ENCODE measurements at places on chromosomes 3 and 15.
A peak's percentile ranks its signal among the peaks of the same experiment; 100 is the strongest.

DNA sequence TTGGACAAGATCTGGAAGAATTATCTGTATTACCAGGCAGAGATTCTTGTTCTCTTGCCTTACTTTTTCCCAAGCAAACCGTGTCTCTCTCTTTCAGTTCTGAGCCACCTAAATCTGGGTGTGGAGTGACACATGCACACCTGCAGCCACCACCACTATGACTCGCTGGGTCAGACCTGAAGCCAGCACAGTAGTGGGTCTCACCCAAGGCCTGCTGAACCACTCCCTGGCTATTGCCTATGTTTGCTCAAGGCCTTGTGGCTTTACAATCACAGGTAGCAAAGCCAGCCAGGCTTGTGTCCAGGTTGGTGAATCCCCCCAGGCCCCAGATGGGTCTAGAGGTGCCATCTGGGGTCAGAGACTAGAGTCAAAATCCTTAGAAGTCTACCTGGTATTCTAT is 28.7 kb upstream of the COPB2 start:
- DNase-seq, result no peak

GRCh38 chr3:126394179-126394976 is at the start of gene CFAP100:
Gene CFAP100, plus strand, starts transcription at chr3:126394909. Its CDS starts 1,092 bp downstream, at chr3:126396001.
- DNase-seq, result no peak

DNA sequence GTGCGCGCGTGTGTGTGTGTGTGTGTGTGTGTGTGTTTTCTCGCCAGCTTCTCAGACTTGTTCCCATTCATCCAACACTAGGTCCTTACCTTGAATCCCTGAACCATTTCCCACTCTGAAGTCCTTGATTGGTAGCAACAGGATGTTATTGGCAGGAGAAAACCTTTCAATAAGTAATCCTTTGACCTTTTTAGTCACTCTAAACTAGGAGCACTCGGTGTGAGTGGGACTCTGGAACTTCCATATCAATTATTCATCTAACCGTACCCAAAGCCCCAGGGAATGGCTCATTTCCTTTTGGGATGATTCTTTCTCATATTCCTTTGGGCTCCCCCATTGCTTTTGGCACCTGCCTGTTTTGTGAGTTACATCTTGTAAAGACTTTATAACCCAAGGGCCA is 140.2 kb upstream of the SPRED1 start:
- DNase-seq, result no peak

DNA sequence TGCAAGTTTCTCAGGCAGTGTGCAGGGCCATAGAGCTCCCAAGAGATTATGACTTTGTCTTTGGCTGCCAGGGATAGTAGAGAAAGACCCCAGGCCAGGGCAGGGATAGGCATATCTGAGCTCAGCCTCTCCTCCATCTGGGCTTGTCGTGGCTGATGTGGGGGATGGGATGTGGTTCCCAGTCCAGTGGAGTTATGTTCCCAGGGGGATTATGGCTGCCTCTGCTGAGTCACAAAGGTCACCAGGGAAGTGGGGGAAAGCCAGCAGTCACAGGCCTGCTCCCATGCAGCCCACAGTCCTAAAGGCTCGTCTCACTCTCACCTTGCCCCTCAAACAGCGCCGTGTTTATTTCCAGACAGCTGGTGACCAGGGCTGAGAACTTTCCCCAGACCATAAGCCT is 354.9 kb downstream of the SI start:
- no peak for DNase-seq

GRCh38 chr3:185572183-185572582 is 13.9 kb upstream of the SENP2 start:
- no peak for DNase-seq

DNA sequence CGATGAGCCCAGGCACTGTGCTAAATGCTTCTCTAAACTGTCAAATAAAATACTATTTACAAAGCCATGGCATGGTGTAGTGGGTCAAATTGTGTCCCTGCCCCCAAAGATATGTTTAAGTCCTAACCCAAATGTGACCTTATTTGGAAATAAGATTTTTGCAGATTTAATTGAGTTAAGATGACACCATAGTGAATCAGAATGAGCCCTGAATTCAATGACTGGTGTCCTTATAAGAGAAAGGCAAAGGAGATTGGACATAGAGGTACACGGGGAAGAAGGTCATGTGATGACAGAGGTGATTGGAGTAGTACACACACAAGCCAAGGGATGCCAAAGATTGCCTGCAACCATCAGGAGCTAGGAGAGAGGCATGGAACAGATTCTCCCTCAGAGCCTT is 121.6 kb upstream of the VEPH1 start:
- no peak for DNase-seq

- DNase-seq, result no peak
Measured at GRCh38 chr15:54289590-54290136, 311.4 kb downstream of the UNC13C start.

GRCh38 chr15:101407966-101408775 is 81.3 kb downstream of the PCSK6 start:
- no peak for DNase-seq

DNA sequence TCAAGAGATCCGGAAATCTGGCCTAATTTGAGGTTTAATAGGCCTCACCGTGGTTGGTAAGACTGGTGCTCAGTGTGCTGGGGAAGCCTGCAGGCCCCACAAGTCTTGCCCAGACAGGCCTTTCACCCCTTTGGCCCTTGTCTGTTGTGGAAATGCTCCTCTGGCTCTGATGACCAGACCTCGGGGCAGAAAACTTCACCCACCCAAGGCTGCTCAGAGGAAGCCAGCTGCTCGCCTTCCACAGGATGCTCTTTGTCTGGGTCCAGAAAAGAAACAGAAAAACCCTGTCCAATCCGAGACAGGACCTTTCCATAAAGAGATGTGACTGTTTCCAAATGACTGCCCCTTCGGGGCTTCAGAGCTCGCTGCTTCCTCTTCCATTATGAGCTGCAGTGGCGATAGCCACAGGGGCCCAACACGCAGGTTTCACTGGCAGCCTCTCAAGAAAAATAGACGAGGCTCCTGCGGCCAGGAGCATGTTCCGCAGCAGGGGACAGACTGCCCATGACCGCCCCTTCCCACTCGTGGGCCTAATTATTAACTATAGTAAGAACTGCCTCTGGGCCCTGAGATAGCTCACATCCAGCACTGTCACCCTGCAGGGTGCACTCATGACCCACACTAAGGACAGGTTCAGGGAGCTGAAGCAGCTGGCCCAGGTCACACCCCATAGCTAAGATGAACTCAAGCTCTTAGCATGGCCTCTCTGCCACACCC is 6.8 kb upstream of the SNX22 start:
- peak; percentile 45 for DNase-seq

DNA sequence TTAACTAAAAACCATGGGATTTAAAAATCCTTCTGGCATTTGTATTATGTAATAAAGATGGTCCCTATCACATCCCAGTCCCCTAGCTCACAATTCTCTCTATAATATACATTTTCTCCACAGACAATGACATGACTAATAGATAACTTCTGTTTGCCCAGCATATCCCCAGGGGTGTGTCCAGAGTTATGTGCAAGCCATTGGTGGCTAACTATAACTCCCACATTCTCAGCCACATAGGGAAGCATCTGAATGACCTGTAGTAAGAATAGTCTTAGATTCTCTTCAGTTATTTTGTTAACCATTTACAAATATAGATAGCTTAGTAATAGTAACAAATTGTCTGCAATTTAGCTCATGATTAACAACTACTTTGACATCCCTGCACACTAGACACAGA is 52.2 kb upstream of the RBSN start:
- DNase-seq, result no peak

DNA sequence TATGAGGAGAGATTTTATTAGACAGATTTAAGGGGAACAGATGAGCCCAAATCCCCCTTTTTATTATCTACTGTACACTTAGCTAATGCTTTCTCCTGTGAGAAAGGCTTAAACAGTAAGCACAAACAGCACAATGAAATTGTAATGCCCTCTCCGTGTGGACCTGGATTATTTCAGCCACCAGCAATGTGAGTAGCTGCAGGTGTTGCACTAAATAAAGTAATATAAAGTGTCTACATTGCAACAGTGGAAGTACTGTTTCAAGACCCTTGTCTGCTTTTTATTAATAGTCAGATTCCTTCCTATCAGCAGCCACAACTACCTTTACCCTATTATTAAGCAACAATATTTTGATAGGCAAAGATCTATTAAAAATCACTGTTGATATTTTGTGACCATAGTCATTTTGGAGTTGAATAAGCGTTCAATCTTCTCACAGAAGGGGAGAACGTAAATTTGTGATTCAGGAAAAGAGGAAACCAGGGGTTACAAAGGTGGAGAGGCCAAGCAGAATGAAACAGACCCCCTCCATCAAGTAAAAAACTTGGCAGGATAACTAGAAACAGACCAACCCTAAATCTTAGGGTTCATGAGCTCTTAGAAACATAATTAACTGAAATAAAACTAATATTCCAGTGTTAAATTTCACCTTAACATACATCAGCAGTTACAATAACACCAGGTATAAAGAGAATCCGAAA is 422.6 kb downstream of the MECOM start:
- no peak for DNase-seq

- no peak for DNase-seq
Measured at GRCh38 chr3:86451749-86452148, 539.2 kb downstream of the VGLL3 start.

DNA sequence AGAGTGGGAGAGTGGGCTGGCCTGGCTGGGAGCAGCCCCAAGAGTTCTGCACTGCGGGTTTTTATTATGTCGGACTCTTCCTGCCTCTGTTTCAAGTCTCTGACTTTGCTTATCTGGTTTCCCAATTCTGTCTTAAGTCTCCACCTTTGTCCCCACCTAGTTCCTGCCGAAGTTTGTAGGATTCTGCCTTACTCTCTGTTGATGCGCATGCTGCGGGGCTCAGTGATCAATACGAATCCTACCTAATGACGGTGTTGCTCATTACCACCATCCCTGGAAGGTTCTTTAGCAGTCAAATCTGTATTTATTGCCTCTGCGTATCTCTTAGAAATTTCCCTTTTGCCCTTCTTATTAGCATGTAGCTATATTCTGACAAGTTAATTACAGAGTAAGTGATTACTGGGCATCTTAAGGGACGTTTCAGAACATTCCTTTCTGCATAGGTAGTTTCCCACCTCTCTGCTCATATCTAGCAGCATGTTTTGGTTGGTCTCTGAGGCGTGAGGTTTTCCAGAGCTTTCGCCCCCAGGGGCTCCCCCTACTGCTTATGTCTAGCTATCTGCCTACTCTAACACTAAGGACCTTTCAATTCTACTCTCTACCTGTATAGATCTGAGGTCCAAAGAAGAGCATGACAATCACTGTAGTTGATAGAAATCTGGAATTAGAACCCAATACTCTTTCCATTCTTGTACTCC is 236.0 kb upstream of the EIF1B start:
- peak; percentile 16 for DNase-seq

Data from SK-MEL-5 (cell line).